ENCODE measurements at places on chromosomes 7 and 10.

DNA sequence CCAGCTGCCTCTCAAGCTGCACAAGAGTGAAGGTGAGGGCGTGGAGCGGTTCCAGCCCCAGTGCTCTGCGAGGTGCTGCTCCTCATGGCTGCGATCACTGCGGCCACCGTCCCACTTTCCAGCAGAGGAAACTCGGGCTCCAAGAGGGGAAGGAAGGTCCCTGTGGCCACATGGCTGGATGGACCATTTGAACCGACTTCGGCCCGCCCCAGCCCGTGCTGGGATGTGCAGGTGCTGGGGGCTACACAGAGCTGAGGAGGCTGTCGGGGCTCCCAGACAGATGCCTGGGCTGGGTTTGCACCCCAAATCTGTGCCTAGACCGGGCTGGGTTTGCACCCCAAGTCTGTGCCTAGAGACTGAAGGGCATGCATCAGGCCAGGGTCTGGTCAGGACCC lies 186.6 kb downstream of the DNAJB6 start:
- peak; percentile 8 for DNase-seq

DNA sequence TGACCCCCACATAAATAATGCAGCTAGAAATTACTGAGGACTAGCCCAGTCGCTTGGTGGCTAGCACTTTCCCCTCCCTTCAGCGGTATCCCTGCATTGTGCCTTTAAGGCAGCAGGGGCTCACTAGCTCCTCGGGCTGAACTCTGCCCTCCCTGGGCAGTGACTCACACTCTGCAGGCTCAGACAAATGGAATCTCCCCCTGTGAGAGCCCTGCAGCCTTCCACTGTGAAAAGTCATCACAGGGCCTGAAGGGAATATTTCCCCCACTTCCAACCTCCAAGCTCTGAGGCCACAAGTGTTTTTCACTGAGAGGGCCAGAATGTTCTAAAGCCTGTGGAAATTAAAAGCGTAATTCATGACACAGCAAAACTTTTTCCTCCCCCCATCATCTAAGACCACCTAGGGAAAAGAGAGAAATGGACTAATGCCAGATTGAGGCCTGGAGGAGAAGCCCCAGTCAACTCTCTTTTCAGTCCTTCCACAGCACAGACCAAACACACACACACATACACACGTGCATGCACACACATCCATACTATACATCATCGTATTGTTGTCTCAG lies 93.6 kb upstream of the COL1A2 start:
- DNase-seq: no peak

GRCh38 chr7:27181795-27182275 lies 3.2 kb downstream of the HOXA11 start:
- no peak for DNase-seq

- DNase-seq: no peak
These were observed 71.5 kb upstream of the FAM133B start for GRCh38 chr7:92661651-92662050.

- no peak for DNase-seq
These were observed 119.0 kb upstream of the NPSR1 start for GRCh38 chr7:34539003-34539402.

DNA sequence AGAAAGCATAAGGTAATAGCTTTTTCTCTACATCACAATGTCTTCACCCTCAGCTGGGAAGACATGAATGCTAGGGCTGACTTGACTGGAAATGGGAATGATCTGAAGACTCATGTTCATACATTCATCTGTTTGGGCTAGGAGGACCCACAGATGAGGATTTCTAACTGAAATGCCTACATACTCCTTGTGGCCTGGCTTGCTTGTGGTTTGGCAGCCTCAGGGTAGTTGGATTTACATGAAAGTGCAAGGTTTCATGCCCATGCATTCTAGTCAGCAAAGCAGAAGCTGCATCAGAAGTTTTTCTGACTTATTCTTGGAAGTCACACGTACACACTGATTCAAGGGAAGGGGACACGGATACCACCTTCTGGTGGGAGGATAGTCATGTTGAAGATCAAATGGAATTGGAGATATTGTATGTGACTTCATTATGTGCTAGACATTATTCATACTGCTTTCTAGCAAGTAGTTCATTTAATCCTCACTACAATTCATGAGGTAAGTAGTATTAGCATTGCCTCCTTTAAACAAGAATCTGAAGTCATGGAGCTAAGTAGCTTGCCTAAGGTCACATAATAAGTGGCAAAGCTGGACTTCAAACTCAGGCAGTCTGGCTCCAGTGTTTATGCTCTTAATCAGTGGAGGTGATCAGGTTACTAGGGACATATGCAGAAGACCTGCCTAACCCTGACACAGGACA lies 957.0 kb downstream of the LRMDA start:
- no peak for DNase-seq

- no peak for DNase-seq
These were observed 155.5 kb downstream of the UBE2H start for GRCh38 chr7:129797214-129797789.

DNA sequence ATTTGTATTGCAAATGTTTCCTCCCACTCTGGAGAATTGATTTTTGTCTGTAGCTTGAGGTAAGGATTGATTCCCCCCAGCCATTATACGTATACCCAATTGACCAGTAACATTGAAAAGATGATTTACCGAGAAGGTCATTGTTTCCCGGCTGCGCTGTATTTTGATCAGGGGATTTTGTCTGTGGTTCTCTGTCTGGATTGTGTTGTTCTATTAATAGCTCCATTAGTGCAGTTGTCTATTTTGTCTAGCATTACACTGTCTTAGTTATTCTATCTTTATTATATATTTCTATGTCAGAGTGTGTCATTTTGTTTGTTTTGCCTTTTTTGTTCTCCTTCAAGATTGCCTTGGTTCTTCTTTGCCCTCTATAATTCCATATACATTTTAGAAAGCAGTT lies 37.7 kb downstream of the AHR start:
- DNase-seq: no peak

- no peak for DNase-seq
These were observed 147.0 kb upstream of the CELF2 start for GRCh38 chr10:10870523-10871241.

- no peak for DNase-seq
These were observed 8.1 kb downstream of the GLCCI1 start for GRCh38 chr7:7976677-7977076.

DNA sequence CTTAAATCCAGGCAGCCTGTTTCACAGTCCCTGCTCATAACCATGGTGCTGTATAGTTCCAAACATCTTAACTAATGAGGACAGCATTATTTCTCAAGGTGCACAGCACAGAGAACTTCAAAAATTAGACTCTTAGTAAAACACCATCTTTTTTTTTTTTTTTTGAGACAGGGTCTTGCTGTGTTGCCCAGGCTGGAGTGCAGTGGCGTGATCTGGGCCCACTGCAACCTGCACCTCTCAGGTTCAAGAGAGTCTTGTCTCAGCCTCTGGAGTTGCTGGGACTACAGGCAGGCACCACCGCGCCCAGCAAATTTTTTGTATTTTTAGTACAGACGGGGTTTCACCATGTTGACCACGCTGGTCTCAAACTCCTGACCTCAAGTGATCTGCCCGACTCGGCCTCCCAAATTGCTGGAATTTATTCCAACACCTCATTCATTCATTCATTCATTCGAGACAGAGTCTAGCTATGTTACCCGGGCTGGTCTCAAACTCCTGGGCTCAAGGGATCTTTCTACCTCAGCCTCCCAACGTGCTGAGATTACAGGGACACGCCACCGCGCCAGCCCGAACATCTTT lies 507 bp upstream of the TMEM254 start:
- DNase-seq: no peak

- DNase-seq: no peak
These were observed 86.0 kb upstream of the PFKP start for GRCh38 chr10:2981361-2981801.

GRCh38 chr7:100430493-100431285 lies 1.1 kb downstream of the MEPCE start:
- DNase-seq: peak; percentile 61

DNA sequence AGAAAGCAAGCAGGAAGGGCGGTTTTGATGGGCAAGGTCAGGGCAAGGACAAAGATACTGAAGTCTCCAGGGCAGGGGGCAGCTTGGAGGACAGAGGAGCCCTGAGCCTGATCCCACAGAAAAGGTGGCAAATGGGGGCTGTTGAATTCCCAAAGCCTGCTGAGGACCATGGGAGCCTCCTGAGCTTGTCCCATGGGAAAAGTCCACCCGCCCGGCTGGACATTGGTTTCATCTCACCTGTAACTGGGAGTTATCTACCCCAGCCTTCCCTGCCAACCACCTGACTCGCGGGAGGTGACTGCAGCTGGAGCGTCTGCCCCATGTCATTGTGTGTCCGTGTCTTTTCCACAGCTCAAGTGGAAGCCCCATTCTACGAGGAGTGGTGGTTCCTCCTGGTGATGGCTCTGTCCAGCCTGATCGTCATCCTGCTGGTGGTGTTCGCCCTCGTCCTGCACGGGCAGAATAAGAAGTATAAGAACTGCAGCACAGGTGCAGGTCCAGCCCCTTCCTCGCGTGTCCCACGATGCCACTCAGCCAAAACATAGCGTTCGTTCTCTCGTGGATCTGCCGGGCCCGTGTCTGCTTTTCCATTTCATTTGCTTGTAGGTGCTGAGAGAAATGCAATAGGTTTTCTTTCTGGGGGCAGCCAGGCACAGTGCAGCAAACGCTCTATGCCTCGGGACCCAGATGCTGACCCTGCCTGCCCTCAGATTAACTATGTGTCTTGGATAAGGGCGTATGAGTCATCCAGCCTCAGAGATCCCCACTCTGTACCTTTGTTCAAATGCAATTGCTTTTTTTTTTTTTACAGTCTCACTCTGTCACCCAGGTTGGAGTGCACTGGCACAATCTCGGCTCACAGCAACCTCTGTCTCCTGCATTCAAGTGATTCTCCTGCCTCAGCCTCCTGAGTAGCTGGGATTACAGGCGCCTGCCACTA lies 444.5 kb upstream of the FOXK1 start:
- no peak for DNase-seq

GRCh38 chr7:2353113-2353935 lies 1.3 kb upstream of the EIF3B start:
- DNase-seq: no peak

Data from activated T-cell treated with anti-CD3 and anti-CD28 coated beads, Interleukin-2, amount 50 U/mL, for 48 hours (primary cell).